Fibroblast of the aortic adventitia (primary cell): ENCODE measurements at places on chromosomes 3 and 15.
A peak's percentile ranks its signal among the peaks of the same experiment; 100 is the strongest.

- DNase-seq = no peak
These were observed 6.7 kb downstream of the IDH2 start for GRCh38 chr15:90095521-90095959.

DNA sequence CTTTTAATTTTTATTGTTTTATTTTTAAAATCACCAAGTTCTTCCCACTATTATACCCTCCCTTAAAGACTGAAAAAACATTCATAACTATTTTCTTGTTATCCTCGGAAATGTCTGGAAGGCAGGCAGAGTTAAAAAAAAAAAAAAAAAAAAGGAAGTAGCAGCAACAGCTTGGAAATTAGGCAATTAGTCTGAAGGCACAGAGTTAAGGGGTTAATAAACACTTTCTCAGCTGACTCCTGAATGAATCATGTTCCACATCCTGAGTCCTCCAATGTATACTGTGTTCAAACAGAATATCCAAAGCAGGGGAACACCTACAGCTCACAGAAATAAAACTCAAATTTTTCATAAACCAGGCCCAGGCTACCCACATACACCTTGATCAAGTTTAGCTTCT lies 5.8 kb downstream of the HEXA start:
- DNase-seq = no peak

DNA sequence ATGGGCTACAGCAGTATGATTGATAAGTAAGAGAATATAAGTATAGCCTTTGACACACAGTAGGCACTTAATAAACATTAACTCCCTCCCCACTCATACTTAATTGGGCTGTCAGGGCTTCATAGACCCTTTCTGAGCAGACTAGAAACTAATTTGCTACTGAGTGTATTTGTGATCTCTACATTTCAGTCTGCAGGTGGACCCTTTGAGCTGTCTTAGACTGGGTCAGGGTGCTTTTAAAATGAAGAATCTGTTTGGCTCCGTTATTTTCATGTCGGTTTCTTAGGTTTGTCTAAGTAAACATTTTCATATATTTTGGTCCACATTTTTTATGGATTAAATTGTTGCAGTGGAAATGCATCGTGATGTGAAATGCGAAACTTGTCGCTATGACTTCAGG lies 50.3 kb upstream of the SELENOK start:
- DNase-seq = no peak

GRCh38 chr3:27456554-27456953 lies 27.6 kb downstream of the SLC4A7 start:
- DNase-seq = peak; percentile 22

GRCh38 chr15:52281085-52282035 lies 14.2 kb downstream of the MYO5C start:
- DNase-seq = no peak

DNA sequence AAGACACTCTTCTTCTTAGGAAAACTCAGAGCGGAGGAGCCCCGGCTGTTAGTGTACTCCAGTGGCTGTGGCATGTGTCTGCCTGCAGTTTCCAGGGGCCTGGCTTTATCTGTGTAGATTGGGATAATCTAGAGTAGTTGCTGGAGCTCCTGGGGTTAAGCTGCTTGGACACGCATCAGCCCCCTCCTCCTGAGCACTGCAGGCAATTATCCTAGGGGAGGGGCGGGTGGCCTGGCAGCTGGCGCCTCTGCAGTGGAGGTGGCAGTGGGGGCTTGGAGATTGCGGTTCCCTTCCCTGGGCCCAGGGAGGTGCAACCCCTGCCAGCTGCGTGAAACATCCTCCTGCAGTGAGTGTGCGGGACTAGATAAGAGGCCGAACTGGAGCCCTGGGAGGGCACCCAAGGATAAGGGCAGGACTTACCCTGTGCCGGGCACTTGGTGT lies 68.2 kb downstream of the EFCAB12 start:
- DNase-seq = no peak

GRCh38 chr3:139468399-139468798 lies 7.9 kb downstream of the RBP2 start:
- DNase-seq = no peak

DNA sequence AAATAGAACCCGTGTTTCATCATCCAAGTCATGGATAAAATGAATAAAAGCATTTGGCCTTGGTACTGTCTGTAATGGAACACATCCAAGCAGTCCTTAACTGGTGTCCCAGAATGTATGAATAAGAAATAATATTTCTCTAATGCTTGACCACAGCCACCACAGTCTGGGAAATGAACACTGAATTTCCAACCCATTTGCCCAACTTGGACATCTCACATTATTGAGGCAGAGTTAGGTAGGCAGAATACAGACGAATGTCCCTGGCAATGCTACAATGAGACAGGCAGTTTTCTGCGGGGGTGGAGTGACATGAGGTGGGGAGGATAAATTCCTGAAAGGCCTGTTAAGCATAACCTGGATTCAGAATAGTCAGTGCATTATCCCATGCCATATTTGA lies 245.7 kb downstream of the ZIC1 start:
- DNase-seq = peak; percentile 65

DNA sequence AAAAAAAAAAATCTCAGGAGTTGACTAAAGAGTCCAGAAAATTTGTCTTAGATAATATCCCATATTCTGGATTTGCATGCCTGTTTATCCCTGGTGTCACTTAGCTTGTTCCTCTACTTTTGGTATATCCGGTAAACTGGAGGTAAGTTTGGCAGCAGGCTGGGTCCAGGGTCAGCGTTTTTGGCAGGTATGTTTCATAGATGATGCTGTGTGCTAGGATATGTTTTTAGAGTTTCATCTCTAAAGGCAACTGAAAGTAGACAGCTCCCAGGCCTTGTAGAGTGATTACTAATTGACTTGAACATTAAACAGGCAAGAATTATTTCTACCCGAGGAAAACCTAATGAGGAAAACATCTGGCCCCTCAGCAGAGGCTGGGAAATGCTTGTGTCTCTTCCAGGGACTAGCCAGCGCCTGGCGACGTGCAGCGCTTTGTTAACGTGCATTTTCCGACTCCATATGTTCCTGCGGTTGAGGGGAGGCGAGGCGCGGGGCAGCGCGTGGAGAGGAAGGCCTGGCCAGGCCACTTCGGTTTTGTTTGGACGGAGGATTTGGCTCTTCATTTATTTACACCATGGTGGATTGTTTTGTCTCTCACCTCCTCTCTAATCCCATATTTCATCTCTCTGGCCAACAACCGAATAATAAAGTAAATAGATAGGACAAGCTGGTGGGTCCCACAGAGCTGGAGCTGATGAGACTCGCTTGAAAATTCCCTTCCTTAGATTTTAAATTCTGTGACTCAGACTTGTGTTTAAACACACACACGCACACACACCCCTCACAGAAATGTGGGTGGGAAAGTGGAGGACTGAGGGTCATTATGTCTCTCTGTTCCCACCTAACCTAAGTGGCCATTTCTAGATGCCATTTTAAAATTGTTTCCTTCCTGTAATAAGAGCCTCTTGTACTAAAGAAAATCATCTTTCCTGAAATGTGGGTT lies 65.3 kb downstream of the ASB7 start:
- peak; percentile 36 for DNase-seq

GRCh38 chr3:112598731-112599130 lies 36.9 kb downstream of the SLC35A5 start:
- DNase-seq = peak; percentile 36

DNA sequence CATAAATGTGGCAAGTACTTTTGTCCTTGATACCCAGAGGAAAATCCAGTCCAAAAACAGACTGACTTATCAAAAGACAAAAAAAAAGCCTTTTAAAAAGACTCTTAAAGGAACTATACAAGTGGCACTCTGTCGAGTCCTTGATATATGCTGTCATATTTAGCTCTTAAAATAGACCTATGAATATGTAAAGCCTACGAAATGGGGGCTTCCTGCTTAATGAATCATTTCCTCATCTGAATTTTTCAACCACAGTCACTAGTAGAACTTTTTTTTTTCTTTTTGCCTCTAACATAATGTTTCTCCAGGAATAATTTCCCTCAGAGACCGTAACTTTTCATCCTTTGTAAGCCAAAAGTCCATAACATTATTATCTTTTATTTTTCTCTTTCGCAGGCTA lies 95.8 kb downstream of the P3H2 start:
- DNase-seq = peak; percentile 41

DNA sequence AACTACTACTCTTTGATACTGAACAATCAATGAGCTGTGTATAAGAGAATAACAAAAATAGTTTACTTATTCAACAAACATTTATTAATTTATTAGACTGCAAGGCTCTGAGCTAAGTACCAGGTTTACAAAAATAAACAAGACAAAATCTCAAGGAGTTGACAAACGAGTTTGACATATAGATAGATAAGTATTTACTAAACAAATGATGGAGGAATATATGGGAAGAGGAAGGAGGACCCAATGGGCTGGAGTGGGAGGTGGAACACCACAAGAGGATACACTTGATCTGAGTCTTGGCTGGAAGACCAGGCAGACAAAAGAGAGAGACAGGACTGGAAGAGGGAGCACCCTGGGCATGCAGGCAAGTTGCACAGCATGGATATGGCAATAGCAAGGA lies 47.5 kb upstream of the FSIP1 start:
- no peak for DNase-seq
